ENCODE measurements at places on chromosomes 5 and 9.

- DNase-seq, result no peak
Measured at GRCh38 chr5:157860898-157861890, 2.2 kb upstream of the CLINT1 start.

GRCh38 chr5:177300236-177300880 is 3.2 kb downstream of the RAB24 start:
- DNase-seq, result no peak

- DNase-seq, result no peak
Measured at GRCh38 chr5:33684496-33685159, 207.2 kb downstream of the ADAMTS12 start.

DNA sequence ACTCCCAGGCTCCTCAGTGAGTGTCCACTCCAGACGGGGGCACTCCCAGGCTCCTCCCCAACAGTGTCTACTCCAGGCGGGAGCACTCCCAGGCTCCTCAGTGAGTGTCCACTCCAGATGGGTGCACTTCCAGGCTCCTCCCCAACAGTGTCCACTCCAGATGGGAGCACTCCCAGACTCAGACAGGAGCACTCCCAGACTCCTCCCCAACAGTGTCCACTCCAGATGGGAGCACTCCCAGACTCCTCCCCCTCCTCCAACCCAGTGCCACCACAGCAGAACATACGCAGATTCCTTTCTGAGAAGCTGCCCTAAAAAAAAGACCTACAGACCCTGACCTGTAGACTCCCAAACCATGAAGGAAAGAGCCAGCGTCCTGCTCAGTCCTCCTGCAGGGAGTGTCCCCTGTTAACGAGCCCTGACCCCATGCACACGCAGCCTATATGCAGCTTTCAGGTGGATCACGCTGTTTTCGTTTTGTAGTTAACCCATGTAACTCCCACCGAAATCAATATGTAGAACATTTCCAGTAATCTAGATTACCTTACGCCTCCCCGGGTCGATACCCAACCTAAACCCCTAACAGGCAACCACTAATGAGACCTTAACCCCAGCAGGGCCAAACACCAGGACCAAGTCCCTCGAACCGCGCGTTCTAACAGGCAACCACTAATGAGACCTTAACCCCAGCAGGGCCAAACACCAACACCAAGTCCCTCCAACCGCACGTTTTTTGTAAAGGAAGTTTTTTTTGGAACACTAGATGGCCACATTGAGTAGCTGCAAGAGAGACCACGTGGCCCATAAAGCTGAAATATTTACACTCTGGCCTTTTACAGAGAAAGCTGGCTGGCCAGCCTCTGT is 15.7 kb downstream of the PNPLA7 start:
- peak; percentile 72 for DNase-seq

DNA sequence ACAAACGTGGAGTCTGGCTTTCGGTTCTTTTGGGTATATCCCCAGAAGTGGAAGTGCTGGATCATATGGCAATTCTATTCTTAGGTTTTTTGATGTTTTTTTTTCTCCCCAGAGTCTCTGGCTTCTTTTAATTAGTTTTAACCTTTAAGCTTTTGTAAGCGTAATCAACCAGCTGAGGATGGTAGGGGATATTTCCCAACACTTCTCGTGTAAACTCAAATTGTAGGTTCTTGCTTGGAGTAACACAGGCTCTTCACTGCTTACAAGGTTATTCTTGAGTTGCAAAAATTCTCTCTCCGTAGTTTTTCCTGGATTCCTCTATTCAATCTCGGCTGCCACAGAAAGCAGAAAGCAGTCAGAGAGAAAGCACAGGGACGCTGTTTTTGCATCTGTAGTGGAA is 11.9 kb downstream of the LAMC3 start:
- DNase-seq, result no peak
